Keratinocyte (primary cell): ENCODE measurements at places on chromosomes 6 and 20. TPM values are rescaled to one million over a fixed set of nuclear protein-coding genes. Genes with fewer than 3 reads are reported as not detected.

GRCh38 chr6:4773181-4773580 lies 3.0 kb upstream of the CDYL start:
- no peaks in the 10 kb centered on the region for H3K27me3 ChIP-seq
- no peak overlapping the region for H3K27ac ChIP-seq
- no peaks in the 10 kb centered on the region for H3K36me3 ChIP-seq
- no peak overlapping the region for H3K4me3 ChIP-seq

- H3K36me3 ChIP-seq, result no peaks in the 10 kb centered on the region
- H3K4me3 ChIP-seq, result no peak overlapping the region
- H3K27me3 ChIP-seq, result no peaks in the 10 kb centered on the region
- no peaks in the 10 kb centered on the region for H3K4me1 ChIP-seq
- no peak for DNase-seq
Observed at GRCh38 chr20:43138061-43138770, 51.5 kb downstream of the PTPRT start.

DNA sequence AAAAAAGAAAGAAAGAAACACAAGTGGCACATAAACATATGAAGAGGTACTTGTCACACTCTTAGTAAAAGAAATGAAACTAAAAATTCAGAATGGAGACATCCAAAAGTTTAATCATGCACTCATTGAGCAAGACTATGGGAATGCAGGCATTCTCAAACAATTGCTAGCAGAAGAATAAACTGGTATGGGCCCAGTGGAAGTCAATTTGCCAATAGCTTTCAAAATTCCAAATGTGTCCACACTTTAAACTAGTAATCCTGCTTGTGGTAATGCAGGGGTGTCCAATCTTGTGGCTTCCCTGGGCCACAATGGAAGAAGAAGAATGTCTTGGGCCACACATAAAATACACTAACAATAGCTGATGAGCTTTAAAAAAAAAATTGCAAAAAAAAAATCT lies 97.4 kb downstream of the EPB41L2 start:
- DNase-seq, result no peak
- H3K4me1 ChIP-seq, result no peaks in the 10 kb centered on the region
- no peaks in the 10 kb centered on the region for H3K36me3 ChIP-seq
- H3K27me3 ChIP-seq, result no peaks in the 10 kb centered on the region
- no peak overlapping the region for H3K4me3 ChIP-seq

- no peak overlapping the region for H3K4me3 ChIP-seq
- H3K36me3 ChIP-seq, result peaks cover 12% of the 10 kb centered on the region
- H3K4me1 ChIP-seq, result peaks cover 28% of the 10 kb centered on the region
Observed at GRCh38 chr20:23629542-23630391, 8.0 kb downstream of the CST3 start.

DNA sequence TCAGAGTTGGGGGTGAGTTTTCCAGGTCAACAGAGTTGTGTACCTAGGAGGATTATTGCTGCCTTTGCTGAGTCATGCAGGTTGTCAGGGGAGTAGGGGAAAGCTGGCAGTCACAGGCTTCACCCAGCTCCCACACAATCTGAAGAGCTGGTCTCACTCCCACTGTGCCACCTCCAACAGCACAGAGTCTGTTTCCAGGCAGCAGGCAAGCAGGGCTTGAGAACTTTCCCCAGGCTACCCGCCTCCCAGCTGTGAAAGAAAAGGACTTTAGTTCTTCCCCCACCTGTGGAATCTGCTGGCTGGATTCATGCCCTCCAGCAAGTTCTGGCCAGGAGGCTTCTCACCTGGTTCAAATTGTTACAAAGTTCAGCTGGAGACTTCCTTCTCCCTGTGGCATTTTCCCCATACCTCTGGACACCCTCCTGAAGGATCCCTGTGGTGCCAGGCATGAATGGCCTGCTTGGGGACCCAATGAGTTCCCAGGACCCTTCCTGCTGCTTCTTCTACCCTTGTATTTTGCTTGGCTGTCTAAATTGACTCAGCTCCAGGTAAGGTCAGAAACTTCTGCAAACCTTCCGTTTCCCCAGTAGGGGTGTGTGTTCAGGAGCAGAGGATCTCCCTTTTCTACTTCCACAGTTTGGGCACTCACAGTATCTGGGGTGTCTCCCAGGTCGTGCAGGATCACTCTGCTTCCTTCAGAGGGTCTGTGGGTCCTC lies 378.1 kb upstream of the MAN1A1 start:
- no peaks in the 10 kb centered on the region for H3K36me3 ChIP-seq
- no peak for DNase-seq
- peaks cover 8% of the 10 kb centered on the region for H3K4me1 ChIP-seq
- H3K4me3 ChIP-seq, result no peak overlapping the region
- no peaks in the 10 kb centered on the region for H3K27me3 ChIP-seq
- H3K27ac ChIP-seq, result no peak overlapping the region

Gene PCED1A
- 4.7 to 9.9 TPM (median 5.6 TPM) in 3 replicates for polyA plus RNA-seq

DNA sequence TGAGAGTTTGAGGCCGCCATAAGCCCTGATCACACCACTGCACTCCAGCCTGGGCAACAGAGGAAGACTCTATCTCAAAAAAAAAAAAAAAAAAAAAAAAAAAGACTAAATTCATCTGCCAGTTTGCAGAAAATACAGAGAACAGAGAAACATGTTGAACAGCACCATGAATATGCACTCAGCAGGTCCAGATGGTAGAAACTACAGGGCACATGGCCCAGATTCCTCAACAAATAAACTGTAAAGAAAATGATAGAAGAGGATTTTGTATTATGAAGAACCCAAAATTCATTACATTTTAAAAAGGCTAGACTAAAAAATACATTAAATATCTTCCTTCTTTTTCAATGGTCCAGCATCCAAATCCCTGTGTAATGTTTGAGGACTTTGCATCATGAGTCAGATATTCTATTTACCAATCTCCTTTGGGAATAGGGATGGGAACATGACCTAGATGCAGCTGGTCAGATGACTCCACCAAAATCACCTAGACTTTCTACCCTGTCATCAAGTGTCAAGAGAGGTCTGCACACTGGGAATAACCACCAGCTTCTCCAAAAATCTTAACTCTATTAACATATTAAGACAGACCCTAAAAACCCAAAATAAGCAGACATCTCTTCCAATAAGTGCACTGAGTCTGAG lies 189.1 kb upstream of the TCF21 start:
- no peaks in the 10 kb centered on the region for H3K4me1 ChIP-seq
- H3K27me3 ChIP-seq, result no peaks in the 10 kb centered on the region
- no peak for DNase-seq
- H3K4me3 ChIP-seq, result no peak overlapping the region
- no peaks in the 10 kb centered on the region for H3K36me3 ChIP-seq

Gene CD93
- 0.01 TPM in 1 of 3 replicates, not detected in the others for polyA plus RNA-seq

Gene VIP
- not detected in 3 replicates for polyA plus RNA-seq

- no peaks in the 10 kb centered on the region for H3K4me1 ChIP-seq
- no peak overlapping the region for H3K4me3 ChIP-seq
- H3K36me3 ChIP-seq, result no peaks in the 10 kb centered on the region
Observed at GRCh38 chr6:43824703-43825064, 54.7 kb downstream of the VEGFA start.

Gene AIF1
- not detected in 3 replicates for polyA plus RNA-seq

GRCh38 chr6:20432692-20433091 lies 31.0 kb downstream of the E2F3 start:
- no peak overlapping the region for H3K27ac ChIP-seq
- no peak for DNase-seq
- H3K4me1 ChIP-seq, result no peaks in the 10 kb centered on the region
- H3K36me3 ChIP-seq, result peaks cover 7% of the 10 kb centered on the region
- no peaks in the 10 kb centered on the region for H3K27me3 ChIP-seq

Gene PRL
- polyA plus RNA-seq, result not detected in 3 replicates

Gene KIF6
- 0.09 to 0.14 TPM in 2 of 3 replicates, not detected in the other for polyA plus RNA-seq
